Stimulated activated CD8-positive, alpha-beta memory T cell treated with anti-CD3 and anti-CD28 coated beads, Interleukin-2, amount 100 ng/mL, for 1 hour (primary cell): ENCODE measurements at places on chromosomes 2 and 18.

DNA sequence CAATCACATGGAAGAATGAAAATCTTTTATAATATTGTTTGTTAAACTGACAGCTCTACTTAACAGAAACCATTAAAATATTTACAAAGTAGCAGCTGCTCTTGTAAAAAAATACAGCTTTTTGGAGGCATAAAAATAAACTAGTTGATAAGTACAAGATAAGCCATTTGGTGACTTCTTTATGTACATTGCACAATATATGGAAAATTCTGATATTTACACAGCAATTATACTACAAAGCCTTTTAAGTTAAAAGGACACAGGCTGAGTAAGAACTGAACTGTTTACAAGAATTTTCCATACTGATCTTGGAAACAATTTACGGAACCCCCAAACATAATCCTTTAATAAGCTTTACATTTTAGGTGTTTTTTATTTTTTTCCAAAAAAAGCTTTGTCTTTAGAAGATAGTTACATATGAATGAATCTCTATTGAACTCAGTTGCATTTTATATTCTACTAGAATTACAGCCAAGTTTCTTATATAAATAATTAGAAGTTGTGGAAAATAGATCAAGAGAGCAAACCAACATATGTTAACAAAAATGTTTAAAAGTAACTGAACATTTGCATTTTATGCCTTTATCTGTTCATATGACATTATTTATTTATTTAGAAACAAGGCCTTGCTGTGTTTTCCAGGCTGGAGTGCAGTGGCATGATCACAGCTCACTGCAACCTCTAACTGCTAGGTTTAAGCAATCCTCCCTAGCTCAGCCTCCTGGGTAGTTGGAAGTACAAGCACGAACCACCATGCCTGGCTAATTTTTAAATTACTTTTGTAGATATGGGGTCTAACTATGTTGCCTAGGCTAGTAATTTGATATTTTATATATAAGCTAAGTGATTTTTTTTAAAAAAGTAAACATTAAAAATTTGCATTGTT is 142.5 kb downstream of the OTX1 start:
- no peak for DNase-seq

DNA sequence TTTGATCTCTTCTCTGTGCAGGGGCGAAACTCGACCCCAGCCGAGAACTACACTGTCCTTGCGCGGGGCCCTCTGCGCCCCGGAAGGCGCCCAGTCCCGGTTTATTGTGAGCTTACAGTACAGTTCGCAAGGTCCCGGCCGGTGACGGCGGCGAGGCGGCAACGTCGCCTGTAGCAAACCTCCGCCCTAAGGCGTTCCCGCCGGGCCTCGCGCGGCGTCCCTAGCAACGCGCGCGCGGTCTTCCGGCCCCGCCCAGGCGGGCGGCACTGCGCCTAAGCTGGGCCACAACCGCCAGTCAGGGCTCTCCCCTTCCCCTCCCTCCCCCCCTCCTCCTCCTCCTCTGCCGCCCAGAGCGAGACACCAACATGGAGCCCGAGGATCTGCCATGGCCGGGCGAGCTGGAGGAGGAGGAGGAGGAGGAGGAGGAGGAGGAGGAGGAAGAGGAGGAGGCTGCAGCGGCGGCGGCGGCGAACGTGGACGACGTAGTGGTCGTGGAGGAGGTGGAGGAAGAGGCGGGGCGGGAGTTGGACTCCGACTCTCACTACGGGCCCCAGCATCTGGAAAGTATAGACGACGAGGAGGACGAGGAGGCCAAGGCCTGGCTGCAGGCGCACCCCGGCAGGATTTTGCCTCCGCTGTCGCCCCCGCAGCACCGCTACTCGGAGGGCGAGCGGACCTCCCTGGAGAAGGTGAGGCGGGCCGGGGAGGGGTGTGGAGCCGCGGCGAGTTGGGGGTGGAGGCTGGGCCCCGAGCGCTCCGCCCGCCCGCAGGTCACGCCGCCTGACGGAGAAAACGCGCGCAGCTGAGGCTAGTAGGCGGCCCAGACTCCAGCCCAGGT is at the start of gene ALMS1:
TSS of gene ALMS1 (plus strand) at position 333 of the 838 bp plus-strand sequence. CDS start at position 366, 33 bp downstream.
- peak; percentile 77 for DNase-seq

DNA sequence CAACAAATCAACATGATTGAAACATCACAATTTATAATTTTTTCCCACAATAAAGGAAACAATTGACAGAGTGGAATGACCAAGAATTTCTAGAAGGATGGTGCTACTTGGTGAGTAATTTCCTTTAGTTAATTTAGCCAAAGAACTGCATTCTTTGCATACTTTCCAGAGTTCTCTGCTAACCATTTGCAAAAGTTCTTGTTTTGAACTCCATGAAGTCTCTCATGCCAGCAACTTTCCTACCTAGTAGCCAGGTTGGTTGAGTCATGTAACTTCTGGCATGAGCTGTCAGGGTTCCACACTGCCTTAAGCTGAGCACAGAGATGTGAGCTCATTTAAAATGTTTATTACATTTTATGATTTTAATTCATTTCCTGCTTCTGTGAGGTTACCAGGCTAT is 539.6 kb downstream of the PID1 start:
- DNase-seq = no peak

GRCh38 chr2:74493546-74493945 is 5.9 kb downstream of the LBX2 start:
- no peak for DNase-seq

DNA sequence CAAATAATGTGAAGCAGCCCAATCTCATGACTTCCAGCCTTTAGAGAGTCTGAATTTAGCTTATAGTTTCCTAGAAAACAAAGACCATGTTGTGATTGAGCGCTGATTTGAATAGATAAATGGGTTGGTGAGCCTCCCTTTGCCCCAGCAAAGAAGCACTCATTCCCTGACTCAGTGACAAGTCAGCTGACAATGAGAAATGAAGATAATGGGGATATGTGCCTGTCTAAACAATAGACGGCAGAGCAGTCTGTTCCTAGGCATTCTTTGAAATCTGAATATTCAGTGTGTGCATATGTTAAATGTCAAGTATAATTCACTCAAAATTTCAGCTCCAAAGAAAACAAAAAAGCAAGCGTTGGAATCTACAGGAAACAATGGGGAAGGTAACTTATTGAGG is 34.8 kb upstream of the LINC00305 start:
- DNase-seq = no peak

DNA sequence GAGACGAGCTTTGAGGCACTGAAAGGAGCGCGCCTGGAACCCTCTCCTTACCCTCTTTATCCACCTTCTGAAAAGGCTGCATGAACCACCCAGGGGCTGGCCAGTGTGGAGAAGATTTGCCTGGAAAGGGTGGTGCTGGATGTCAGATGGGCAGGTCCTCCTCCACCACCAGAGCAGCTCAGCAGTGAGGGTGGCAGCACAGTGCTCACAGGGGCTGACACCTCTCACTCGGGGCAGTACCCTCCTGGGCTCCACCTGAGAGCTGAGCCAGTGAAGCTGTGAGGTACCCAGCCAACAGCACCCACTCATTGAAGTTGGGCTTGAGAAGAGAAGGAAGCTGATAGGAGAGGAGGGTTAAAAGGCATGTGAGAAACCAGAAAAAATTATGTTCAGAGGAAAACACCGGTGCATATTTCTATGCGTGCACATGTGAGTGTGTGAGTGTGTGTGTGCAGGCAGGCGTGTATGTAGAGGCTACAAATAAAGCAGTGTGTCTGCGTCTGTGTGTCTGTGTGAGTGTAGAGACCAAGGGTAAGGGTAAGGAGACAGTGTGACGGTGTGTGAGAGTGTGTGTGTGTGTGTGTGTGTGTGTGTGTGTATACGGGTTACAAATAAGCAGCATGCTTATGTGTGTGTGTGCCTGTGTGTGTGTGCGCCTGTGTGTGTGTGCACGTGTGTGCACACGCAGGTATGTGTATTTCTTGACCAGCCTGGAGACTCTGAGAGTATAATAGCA is 40.7 kb downstream of the TEX44 start:
- DNase-seq = no peak

- no peak for DNase-seq
Observed at GRCh38 chr2:190099890-190100697, 37.6 kb upstream of the MSTN start.

- no peak for DNase-seq
Observed at GRCh38 chr2:226426292-226426736, 373.3 kb downstream of the IRS1 start.

- no peak for DNase-seq
Observed at GRCh38 chr2:127045792-127046501, 61.0 kb downstream of the BIN1 start.

DNA sequence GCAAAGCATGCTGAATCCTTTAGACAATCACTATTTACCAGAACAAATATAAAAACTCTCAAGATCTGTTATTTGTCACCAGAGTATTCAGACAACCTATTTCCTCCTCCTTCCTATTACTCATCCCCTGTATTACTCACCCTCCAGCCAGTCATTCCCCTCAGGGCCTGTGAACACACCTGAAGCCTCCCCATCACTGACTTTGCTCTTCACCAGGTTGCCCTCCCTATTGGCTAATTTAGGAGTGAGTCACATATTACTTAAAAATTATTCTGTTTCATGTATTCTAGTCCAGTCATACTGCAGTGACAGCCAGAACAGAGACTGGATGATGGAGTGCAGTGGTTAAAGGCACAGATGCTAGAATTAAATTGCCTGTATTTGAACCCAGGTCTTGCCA is 3.7 kb upstream of the ATG16L1 start:
- no peak for DNase-seq

DNA sequence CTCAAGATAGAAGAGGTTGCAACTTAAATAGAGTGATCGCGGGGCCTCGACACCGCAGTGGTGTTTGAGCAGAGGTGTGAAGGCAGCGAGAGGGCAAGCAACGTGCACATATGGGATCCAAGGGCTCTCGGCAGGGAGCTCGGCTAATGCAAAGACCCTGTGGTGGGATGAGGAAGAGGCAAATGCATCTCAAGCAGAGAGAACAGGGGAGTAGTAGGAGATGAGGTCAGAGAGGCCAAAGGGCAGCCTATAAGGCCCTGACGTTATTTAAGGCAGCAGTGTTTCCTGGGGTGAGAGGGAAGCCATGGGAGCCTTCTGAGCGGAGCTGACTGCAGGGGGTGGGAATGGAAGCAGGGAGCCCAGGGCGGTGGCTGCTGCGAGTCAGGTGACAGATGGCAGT is 74.5 kb downstream of the MRPS9 start:
- DNase-seq = no peak

DNA sequence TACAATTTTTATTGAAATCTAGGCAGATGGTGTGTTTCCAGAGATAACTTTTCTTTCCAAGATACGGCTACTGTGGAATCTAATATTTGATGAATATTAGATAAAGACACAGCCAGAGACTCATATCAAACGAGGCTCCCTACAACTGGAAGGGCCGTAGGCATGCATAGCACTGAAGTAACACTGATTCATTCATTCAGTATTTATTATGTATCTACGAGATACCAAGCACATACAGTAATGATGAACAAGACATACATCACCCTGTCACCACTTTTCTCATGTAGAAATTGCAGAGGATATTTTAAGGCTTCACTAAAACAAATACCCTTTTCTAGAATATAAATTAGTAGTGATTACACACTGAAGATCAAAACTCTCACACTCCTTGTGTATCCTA is 74.5 kb downstream of the KCTD18 start:
- DNase-seq = no peak

DNA sequence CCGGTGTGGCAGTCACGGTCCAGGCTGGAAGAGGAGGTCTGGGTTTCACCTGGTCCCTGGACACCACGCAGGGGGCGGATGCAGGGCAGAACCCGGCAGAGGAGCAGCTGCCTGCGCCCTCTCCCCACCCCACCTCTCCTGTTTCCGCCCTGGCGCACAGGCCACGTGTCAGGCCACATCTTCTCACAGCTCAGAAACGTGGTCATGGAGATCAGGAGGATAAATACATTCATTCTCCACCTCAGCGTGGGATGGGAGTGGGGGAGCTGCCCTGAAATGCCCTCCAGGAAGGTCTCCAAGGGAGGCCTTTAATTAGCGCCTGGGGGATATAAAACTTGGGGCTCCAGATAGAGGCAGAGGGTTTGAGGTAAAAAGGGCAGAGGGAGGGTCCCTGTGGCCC is 142.0 kb downstream of the KCTD1 start:
- no peak for DNase-seq

- no peak for DNase-seq
Observed at GRCh38 chr18:46412916-46413315, 244.1 kb downstream of the LOXHD1 start.

DNA sequence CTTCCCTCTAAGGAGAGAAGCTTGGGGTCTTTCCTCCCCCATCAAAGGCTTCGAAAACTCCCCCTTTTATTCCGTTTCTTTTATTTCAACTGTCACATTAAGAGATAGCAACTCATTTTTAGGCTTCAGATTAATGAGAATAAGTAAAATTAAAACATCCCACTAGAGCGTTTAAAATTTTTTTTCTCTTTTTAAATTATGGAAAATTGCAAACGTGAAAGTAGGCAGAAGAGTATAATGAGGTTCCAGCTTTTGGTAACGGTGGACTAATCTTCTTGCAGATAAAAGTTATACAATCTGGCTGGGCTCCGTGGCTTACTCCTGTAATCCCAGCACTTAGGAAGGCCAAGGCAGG is 21.9 kb upstream of the RMP24 start:
- DNase-seq = no peak

DNA sequence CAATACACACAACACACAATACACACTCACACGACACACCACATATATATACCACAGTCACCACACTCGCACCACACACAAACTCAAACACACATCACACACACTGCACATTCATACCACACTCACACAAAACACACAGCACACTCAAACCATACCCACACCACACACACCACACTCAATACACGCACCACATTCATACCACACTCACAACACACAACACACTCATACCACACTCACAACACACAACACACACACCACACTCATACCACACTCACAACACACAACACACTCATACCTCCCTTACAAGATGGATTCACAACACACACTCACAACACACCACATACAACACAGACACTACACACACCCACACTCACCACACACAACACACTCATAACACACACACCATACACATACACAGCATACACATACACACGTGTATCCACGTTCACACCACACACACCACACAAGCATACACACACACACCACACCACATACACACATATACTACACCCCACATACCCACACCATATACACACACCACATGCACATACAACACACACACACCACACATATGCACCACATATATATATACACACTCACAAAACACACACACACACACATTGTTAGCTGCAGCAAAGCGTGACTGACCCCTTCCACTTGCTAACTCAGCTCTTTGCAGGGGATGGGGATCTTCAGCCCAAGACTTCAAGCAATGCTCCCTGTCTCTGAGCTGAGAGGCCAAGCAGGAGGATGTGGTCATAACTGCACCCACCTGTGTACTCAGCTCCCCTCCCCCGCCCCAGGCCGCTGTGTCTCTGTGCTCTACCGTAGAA is 59.0 kb downstream of the SDC1 start:
- DNase-seq = no peak
